ENCODE measurements at places on chromosomes 11 and 22. TPM values are rescaled to one million over a fixed set of nuclear protein-coding genes. Genes with fewer than 3 reads are reported as not detected.
A peak's percentile ranks its signal among the peaks of the same experiment; 100 is the strongest.

DNA sequence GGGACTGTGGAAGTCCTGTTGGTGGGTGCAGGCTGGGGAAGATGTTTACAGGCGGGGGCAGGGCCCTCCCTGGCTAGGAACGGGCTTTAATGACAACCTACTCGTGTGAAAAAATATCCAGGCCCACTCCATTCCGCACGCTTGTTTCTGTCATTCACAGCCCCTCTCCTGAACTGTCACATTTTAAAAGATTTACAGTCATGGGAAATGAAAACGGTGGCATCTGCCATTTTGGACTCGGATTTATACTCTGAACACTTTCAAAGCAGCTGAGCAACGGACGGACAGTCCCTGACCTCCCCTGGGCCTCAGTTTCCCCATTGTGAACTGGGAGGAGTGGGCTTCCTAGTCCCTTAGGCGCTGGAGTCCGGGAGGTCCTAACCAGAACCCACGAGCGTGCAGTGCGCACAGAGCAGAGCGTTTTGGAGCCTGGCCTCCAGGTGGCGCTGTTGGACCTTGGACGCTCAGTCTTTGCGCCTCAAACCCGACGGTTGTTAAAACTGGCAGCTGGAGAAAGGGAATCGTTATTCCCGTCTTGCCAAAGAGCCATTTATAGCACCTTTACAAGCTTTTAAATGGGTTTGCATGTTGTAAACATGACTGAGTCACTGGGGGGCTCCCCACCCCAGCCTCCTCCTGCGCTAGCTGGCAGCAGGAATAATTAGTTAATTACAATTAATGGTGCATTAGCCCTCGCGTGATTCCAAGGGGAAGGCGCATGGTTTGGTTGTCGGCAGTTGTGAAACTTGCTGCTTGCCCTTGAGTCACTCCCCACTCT lies 75.3 kb downstream of the FBLN1 start:
- DNase-seq = peak; percentile 84

DNA sequence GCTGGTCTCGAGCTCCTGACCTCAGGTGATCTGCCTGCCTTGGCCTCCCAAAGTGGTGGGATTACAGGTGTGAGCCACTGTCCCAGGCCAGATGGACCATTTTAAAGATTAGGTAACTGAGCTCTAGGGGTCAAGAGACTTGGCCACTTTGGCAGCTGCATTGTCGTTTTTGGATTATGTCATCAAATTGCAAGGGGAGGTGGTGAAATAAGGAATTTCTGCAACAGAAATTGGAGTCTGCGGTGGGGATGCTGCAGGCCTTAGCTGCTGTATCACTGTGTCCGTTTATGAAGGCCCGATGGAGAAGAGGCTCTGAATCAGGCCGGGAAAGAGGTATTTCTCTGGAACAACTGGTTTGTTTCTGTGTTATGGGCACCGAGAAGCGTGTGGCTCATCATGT lies 34.6 kb downstream of the PTPRJ start:
- DNase-seq = no peak

DNA sequence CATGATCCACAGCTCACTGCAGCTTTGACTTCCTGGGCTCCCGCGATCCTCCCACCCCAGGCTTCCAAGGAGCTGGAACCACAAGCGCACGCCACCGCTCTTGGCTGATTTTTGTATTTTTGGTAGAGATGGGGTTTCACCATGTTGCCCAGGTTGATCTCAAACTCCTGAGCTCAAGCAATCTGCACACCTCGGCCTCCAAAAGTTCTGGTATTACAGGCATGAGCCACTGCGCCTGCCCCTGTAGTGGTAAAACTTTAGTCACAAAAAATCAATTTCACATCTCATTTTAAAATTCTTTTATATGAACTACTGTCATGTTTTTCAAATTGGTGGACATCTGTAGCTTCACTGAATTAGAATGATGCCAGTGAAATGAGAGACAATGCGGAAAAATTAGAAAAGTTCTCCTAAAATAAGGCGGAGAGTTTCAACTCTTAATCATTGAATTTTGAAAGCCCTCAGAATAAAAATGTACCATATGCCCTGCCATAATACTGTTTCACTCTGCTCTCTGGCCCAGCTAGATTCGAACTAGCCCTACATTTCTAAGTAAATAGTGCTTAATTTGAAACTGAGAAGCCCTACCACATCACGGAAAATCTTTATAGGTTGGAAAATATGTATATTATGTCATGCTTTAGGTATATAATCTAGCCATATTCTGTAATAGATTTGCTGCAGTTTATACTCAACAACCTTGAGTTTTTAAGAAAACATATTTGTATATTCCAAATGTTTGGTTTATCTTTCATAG lies 78.7 kb downstream of the HORMAD2 start:
- no peak for DNase-seq

Gene MIOX
- not detected for total RNA-seq

GRCh38 chr11:693887-694562 lies 997 bp downstream of the DEAF1 start:
- DNase-seq = no peak

Measured in stomach (tissue), 19 donors.